ENCODE measurements at places on chromosomes 5 and 9.
A peak's percentile ranks its signal among the peaks of the same experiment; 100 is the strongest.

DNA sequence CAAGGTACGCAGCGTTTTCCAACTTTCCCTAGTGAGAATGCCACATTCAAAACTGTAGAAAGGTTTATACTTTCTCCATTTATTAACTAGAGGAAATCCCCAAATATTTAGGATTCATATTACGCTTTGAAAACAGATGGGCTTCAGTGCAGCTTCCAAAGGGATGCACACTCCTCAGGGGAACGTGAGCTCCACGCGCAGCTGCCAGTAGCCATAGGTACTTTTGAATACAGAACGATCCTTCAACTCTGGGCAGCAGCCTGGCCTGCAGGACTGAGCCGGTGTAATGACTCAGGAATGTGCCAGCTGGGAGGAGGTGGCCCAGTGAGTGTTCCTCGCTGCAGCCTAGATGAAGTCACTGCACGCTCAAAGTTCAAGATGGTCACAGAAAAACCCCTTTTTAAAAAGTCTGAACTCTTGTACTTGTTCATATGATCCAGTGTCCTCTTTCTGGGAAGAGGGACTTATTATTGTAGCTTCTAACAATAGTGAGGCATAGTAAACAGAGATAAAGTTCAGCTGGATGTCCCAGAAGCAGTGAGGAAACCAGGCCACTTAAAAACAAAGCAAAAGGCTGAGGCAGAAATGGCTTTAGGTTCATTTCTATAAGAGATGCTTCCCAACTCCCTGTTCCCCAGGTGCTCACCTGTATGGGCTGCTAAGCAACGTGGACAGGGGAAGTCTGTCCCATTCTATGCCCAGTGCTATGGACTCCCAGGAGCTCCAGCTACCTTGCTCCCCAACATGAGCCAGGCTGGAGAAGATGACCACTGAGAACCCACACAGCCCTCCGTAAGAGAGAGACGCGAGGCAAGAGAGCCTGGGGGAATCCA, 130.0 kb downstream of the LHFPL2 start:
- no peak for DNase-seq

GRCh38 chr5:31995714-31996113, 178.4 kb downstream of the GOLPH3 start:
- DNase-seq, result no peak

DNA sequence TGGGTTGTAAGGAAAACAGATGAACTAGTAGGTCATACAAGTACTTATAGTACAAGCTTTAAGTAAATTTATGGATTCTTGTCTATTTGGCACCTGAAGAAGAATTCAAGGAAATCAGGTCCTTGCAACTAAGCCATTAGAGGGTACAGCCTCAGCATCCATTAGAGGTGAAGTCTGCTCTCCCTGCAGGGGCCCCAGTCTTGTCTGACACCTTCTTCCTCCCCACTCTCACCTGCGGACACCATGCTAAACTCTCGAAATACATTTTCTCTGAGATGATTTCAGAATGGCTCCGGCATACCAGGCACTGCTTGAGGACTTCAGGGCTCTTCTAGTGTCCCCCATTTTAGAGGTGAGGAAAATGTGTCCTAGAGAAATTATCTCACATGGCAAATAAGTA, 137.9 kb downstream of the GNAQ start:
- DNase-seq, result no peak

GRCh38 chr5:75405296-75405695, 68.3 kb downstream of the HMGCR start:
- DNase-seq, result no peak

DNA sequence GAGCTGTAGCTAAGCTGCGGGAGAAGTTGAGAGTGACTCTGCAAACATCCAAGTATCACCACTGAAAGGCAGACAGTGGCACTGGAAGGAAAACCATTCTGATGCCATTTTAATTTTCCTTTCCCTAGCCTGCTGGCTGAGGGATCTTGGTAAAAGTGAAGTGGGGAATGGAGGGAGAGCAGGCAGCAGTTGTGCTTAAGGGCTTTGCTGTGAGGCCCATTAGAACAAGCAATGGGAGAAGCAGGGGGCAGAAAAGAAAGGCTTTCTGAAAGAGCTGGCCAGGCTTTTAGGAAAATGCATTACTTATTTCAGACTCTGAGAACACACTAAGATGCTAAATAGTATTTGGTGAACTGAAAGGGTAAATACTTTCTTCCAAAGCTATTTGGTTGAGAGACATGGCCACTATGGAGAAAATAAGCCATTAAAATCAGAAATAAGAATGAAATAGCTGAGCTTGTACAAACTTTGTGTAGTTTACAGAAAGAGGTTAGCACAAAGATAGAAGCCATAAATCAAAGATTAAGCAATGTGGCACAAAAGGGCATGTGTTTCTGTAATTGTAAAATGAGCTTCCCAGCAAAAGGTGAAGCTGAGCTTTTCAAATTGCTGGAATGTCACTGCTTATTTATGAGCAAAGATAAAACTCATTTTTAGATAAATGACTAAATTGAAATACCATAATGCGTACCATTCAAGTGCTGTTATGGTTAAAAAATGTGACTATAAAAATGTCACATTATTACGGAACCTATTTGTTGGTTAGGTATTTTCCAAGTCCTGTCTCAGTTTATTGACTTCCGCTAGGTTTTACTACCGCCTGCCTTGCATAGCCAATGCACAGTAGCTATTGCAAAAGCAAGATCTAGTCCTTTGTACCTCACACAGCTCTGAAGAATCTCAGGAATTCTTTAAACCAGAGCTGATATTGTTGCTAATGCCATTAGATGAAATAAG, 20.8 kb downstream of the SNCAIP start:
- DNase-seq, result no peak

DNA sequence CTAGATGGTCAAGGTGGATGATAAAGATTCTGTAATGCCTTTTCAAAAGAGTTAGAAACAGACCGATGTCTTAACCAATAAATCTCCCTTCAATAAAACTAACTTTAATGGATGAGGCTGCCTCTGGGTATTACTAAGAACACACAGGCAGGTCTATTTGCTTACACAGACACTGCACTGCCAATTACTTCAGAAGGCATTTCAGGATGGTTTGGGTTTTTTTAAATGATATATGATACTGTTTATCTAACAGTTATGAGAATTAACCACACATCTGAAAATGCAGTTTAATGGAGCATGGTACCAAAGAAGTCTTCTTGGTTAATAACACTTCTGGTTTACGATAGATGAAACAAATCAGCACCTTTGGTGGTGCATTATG, 367.9 kb upstream of the GRAMD2B start:
- DNase-seq, result no peak

GRCh38 chr5:124736805-124737188, 9.6 kb downstream of the ZNF608 start:
- no peak for DNase-seq

DNA sequence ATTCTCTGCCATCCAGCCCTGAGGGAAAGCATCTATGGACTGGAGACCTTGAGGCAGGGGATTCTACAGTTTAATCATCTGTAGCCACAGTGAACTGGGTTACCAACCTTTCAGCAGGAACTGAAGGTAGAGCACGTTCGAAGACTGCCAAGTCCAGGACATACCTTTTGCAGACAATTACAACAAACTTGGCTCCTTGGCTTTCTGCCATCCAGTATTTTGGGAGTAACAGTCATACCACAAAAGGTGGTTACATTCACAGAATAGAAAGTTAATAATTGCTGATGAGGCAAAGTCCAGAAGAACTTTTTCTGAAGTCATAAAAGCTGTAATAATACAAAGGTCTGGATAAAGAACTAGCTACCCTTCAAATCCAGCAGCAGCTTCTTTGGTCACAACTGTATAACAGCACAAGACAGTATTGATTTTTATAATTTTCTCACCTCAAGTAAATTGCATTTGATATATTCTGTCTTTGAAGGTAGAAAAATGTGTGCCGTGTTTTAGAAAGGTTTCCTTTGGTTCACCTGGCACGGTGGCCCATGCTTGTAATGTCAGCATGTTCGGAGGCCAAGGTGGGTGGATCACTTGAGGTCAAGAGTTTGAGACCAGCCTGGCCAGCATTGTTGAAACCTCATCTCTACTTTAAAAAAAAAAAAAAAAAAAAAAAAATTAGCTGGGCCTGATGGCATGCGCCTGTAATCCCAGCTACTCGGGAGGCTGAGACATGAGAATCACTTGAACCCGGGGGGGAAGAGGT, 236.6 kb downstream of the NR3C1 start:
- DNase-seq, result no peak

DNA sequence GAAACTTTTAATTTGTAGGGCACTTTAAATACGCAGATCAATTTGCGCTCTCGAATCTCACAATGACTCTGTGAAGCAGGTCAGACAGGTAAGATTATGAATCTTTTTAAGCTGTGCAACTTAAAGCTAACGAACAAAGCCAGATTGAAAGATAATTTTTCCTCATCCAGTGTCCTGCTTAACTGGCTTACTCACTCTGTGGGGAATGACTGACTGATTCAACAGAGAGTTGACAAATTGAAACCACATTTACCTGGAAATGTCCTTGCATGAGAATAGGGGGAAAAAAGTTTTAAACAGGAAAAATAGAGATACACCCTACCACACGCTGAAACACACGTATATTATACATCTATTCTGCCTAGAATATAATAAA, 187.9 kb downstream of the MAN2A1 start:
- DNase-seq, result no peak

GRCh38 chr5:15441433-15442192, 58.4 kb upstream of the FBXL7 start:
- DNase-seq, result no peak

DNA sequence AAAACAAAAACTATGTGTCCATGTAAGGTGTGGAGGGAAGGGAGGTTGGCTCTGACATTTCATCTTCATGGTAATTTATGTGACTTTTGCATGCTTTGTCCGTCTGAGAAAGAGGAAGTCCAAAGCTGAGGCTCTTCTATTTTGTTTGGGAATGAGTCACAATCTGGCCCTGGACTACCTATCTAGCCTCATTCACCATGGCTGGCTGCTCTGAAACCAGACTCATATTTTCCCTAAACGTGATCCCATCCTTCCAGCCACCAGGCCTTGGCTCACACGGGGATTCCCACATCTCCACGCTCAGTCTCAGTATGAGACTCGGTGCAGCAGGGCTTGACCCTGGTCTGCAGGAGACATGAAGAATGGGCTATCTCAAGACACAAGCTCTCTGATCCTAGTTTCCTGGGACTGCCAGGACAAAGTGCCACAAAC, 672.8 kb downstream of the ACTL7B start:
- DNase-seq, result no peak

DNA sequence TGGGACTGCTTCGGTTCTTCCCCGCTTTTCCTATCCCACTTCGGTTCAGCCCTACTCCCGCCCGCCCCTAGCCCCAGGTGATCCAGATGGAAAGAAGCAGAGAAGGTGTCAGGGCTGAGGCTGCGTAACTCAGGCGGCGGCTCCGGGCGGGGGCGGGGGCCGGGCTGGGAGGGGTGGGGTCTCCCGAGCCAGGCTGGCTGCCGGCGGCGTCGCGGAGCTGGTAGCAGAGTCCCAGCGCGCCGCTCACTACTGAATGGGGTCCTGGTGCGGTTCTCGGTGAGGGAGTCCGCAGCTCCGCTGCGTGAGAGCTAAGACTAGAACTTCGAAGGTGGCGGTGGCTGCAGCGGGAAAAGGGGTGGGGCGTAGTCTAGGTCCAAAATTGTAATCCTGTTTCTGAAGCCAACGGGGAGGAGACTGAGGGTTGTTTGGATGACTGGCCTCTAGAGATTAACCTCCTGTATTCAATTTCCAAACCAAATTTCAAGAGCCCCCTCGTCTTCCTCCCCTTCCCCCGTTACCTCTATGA, 1.4 kb downstream of the PRR16 start:
- peak; percentile 2 for DNase-seq
